ENCODE measurements at places on chromosomes 3 and 15. TPM values are rescaled to one million over a fixed set of nuclear protein-coding genes. Genes with fewer than 3 reads are reported as not detected.

Gene LACTB
- 12.0 TPM for total RNA-seq

Gene GOLGA6L4
- total RNA-seq: 0.75 TPM

Gene IFRD2
- 54.2 TPM for total RNA-seq

Gene UNC13C
- total RNA-seq: not detected

All from activated naive CD4-positive, alpha-beta T cell treated with anti-CD3 and anti-CD28 coated beads, Interleukin-2, amount 10 ng/mL, durations not matched to agents 5 hours and 36 hours (primary cell).